NCI-H774 (cell line): ENCODE measurements at places on chromosomes 2 and 18.

DNA sequence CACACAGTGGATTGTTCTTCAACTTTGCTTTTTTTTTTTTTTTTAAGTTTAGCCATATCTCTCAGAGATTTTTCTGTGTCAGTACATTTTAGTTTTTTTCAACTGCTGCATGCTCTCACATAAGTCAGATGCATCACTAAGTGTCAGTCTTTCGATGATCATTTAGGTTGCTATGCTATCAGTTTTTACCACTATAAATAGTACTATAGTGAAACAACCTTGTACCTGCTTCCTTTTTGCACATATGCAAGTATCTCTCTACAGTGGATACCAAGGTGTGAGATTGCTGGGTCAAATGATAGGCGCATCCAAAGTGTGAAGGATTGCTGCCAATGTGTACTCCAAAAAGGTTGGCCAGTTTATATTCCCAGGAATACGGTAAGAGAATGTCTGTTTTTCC is 33.5 kb upstream of the MAP4K3 start:
- no peak for DNase-seq

- DNase-seq = no peak
Observed at GRCh38 chr2:217361483-217361880, 501.6 kb upstream of the TNP1 start.

DNA sequence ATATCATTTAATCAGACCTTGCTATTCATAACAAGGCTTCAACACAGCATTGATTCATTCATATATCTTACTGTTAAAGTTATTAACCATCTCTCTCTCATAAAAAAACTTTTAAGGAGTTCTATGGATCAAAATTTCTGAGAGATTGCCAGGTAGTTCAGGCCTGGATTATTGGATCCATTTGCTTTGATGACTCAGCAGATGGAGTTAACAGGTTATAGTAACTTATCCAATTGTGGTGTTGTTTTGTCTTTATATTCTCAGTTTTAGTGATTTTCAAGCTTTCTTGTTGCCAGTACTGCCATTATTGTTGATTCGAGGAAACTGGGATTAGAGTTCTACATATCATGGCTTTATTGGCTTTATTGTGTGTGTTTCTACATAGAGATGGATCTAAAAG is 195.7 kb upstream of the MMADHC start:
- no peak for DNase-seq

DNA sequence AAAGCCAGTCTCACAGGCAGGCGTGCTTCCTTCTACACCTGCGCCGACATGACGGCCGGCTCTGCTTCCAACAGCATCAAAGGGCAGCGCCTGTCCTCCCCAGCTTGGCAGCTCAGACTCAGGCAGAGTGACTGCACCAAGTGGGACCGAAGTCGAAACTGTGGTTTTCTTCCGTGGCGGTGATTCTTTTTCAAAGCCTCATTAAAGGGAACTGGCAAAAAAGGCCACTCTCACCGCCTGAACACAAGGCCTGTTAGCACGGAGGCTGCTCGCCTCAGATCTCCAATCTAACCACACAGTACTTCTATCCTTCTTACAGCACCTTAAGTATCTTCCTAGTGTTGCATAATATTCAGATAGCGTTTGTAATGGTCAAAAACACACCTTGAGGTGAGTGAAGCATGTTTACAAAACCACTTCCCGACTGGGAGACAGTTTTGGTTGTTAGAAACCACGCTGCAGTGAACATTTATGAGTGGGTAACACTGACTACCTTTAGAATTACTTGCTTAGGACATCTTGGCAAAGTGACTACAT is 236.4 kb downstream of the HDAC4 start:
- DNase-seq = no peak

- DNase-seq = no peak
Observed at GRCh38 chr18:31512203-31512764, 14.3 kb downstream of the DSG2 start.

- DNase-seq = no peak
Observed at GRCh38 chr18:23280844-23281243, 145.6 kb downstream of the CABLES1 start.

DNA sequence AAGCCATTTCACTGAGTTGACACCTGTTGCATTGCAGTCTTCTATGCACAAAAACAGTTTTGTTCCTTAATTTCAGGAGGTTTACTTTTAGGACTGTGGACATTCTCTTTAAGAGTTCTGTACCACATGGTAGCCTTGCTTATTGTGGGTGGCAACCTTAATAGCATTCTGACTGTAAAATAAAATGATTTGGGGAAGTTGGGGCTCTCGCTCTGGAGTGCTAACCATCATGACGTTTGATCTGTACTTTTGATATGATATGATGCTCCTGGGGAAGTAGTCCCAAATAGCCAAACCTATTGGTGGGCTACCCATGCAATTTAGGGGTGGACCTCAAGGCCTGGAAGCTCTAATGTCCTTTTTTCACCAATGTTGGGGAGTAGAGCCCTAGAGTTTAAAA is 3.4 kb downstream of the CTLA4 start:
- no peak for DNase-seq

- DNase-seq = no peak
Observed at GRCh38 chr18:4658804-4659203, 203.7 kb upstream of the DLGAP1 start.

GRCh38 chr2:30565851-30566358 is 118.9 kb downstream of the LCLAT1 start:
- DNase-seq = no peak

DNA sequence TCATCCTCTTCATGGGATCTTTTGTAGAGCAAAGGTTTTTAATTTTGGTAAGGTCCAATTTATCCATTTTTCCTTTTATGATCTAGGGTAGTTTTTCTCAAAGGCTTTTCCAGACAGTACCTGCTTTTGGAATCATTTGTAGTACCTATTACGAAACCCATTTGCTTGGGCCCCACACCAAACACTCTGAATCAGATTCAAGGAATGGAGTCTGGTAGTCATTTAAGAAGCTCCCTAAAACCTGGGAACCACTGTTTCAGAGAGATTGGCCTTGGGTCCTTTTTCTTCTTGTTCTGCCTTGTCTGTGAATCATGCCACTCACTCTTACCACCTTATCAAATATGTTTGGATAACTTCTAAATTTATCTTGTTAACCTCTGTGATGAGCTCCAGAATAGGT is 40.3 kb downstream of the OSBPL6 start:
- DNase-seq = no peak

DNA sequence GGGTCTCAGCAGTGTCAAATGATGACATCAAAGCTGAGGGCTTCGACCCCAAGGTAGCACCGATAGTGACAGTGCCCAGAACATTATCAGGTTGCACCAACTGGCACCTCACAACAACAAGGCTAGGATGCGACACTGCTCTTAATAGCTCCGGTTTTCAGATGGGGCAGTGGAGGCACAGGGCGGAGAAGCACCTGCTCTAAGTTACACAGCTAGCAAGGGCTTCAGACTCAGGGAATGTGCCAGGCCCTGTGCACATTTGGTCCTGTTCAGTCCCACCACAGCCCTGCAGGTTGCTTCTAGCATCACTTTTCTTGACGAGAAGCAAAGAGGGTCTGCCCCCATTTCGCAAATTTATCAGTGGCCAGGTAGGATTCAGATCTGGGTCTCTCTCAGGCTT is 74.1 kb downstream of the DGKD start:
- DNase-seq = no peak

DNA sequence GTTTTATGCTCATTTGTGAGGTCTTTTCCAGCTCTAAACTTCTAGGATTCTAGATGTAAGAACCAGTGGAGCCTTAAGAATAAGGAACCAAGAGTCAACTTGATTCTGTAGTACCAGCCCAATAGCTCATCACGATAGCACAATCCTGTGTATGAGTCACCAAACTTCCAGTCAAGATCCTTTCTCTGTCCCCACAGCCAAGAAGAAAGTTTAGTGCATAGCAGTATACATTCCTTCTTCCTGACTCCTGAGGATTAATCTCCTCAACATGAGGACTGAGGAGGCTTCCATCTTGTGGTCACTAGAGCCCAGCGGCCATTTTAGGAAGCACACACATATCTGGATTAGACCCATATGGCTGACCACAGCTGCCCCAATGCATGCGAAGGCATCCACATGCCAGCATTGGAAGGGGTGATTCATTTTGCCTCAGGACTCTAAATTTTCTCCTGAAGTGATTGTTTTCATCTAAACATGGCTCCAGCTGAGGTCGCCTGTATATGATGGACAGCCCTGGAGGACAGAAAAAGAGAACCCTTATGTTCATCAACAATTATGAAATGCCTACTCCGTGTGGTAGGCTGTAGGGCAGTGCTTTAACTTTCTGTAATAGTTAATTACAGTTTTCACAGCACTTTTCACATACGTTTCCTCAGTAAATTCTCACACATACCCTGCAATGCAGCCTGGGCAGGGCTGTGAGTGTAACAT is 53.5 kb downstream of the RASGRP3 start:
- DNase-seq = no peak

DNA sequence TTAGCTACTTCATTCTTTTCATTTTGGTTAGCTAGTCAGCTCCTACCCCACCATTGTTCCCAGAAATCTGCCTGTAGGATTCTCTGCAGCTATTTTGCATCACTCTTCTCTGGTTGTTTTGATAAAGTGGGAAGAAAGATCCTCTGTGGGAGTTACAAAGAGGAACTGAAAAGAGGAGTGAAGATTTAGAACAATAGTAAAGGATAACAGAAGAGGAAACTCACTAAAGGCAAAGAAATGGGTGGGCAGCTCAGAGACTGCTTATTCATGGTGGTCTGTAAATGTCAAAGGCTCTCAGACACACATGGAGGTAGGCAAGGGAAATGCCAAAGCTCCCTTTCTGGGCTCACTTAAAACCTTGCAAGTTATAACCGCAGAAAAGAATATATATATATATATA is 17.2 kb upstream of the CD207 start:
- no peak for DNase-seq

DNA sequence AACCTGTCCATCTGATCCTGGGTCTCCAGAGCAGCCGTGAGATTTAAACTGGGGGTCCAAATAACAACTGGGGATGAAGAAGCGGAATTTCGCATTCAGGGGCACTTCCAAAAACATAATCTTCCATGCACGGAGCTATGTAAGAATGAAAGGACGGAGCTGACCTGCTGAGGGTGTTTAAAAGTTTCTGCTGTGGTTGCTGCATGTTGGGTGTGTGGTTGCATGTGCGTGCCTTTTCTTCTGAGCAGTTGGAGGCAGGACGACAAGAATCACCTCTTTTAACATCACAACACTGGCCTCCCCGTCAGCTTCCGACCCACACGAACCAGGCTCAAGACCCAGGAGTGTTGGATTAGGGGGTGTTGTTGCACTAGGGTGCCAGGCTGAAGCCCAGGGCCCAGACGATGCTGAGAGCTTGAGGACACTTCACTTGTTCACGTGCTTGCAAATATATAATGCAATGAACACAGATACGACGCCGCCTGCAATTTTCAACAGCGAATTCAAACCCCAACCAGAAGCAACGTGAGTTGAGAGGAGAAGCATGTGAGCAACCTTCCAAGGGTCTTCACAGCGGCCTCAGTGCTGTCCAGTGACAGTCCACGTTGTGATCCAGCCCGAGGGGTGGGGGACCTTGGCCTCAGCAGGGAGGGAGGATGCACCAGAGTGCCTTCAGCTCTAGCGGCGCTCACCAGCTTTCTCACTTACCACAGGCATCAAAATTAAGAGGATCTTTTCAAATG is 76.0 kb upstream of the SALL3 start:
- no peak for DNase-seq

DNA sequence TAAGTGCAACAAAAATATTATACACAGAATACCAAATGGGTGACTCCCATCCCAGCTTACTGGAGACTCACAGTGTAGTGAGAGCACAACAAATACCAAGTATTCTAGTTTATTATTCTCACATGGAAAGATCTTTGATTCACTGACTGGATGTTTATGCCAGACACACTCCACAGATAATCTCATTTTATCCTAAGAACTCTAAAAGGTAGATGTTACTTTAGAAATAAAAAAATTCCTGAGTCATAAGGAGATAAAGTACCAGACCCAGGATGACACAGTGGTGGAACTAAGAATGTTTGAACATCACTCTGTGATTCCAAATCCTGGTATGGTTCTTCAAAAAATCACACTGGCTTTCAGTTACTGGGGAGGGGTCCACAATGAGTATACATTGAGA is 136.2 kb downstream of the CDH2 start:
- DNase-seq = no peak

- DNase-seq = no peak
Observed at GRCh38 chr2:197358931-197359330, 48.4 kb upstream of the ANKRD44 start.

DNA sequence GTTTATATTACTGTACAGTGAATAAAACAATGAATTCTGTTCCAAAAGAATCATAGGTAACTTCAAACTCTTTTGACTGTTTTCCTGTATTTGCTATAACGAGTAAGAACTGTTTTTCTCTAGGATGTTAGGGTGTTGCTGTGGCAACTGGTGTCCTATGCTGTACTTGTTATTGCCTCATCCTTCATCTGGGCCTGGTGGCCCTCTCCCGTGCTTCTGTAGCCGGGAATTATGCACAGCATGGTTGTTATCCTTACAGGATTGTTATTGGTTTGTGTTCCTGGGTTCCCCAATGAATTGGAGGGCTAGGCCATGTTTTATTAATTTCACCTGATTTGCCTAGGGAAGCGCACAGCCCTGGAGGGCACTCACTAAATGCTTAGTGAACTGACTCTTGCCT is 279.2 kb downstream of the PTPRM start:
- no peak for DNase-seq

GRCh38 chr2:163621445-163622004 is 114.3 kb downstream of the FIGN start:
- DNase-seq = no peak

- DNase-seq = no peak
Observed at GRCh38 chr18:31648966-31649429, 35.4 kb downstream of the B4GALT6 start.

- no peak for DNase-seq
Observed at GRCh38 chr2:215191477-215191876, 53.1 kb upstream of the ABCA12 start.

DNA sequence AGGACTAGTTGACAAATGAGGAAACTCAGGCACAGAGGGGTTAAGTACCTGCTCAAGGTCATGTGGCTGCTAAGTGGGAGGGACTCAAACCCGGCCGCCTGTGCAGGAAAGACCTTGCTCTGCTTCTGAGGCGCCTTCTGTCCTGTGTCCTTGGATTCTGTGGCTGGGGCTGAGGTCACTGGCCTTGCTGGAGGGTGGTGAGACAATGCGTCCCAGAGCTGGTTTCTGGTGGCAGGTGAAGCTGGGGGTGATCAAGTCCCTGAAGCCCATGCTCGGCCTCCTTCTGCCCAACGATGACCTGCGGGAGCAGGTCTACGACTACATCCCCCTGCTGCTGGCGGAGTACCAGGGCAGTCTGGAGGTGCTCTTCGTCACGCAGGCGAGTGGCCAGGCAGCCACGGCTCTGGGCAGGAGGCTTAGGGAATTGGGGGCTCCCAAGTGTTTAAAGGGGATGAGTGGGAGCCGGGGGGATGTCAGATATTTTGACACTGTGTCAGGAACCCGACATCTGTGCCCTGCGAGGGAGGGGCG is 16.1 kb downstream of the MROH2A start:
- no peak for DNase-seq

- no peak for DNase-seq
Observed at GRCh38 chr2:182144041-182144775, 158.6 kb downstream of the PPP1R1C start.
